Ecto neural progenitor cell (in vitro differentiated cells): ENCODE measurements at places on chromosomes 11 and 22.
A peak's percentile ranks its signal among the peaks of the same experiment; 100 is the strongest.

GRCh38 chr11:72724851-72725723 is 27.1 kb downstream of the ARAP1 start:
- DNase-seq: peak; percentile 80

GRCh38 chr11:100467821-100468508 is 219.1 kb upstream of the ARHGAP42 start:
- no peak for DNase-seq

- DNase-seq: no peak
Observed at GRCh38 chr22:28819253-28820096, 19.1 kb upstream of the XBP1 start.

DNA sequence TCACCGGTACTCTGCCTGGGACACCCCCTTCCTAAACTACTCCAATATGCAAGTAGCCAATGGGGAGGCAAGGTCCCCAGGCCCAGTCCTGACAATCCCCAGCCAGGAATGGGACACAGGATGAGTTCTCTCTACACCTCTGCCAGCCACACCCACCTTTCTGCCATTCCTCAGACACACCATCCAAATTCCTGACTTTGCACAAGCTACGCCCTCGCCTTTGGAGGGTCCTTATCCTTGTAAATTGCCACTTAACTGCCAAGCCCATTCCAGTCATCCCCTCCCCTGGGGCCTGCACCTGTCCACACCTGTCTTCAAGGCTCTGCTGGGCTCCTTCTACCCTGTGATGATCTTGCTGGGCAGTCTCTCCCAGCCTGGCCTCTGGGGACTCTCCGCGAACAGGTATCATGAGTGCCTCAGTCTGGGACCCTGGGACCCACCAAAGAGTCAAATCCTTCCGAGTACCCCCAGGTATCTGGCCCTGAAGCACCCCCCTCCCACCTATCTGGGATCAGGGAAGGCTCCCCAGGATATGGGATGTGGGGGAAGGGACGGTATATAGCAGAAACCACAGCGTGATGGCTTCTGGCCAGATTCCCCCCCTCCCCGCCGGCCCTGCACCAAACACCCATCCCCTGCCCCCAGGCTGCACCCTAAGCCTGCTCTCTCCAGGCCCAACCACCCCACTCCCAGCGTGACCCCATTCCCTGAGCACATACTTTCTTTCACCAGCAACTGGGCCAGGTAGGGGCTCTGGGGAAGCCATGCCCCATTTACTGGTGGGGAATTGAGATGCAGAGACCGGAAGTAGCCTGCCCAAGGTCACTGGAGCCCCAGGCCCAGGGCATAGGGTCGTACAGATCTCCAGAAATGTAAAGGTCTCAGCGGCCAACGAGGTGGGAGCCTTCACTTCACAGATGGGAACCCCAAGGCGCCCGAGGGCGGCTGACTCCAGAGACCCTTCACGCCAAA is 806 bp downstream of the ARAP1 start:
- DNase-seq: no peak

GRCh38 chr11:86124251-86125233 is 55.7 kb upstream of the PICALM start:
- no peak for DNase-seq

DNA sequence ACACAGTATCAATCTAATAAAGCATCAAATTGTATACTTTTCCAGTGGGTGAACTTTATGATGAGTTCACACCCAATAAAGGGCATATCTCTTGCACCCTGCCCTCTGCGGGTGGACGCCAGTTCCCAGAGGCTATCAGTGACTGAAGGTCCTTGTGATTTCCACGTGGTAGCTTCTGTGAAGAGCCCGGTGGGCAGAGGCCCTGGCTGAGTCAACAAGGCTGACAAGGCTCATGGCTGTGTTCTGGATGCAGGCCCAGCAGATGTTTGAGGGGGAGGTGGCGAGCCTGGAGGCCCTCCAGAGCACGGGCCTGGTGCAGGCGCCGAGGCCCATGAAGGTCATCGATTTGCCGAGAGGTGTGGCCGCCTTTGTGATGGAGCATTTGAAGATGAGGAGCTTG is 71.4 kb downstream of the PIWIL3 start:
- DNase-seq: no peak

GRCh38 chr11:44483919-44484610 is 81.4 kb upstream of the CD82 start:
- DNase-seq: peak; percentile 57

DNA sequence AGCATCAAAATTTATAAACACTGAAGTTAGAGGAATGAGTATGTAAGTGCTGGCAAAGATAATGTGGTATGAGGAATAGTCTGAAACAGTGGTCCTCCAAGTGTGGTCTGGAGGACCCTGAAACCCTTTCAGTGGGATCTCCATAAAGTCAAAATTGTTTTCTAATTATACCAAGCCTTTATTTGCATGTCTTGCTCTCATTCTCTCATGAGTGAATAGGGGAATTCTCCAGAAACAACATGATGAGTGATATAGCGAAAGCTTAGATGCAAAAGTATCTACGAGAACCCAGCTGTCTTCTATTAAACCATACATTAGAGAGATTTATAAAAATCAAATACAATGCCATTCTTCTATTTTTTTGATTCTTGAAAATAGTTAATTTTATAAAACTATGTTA is 145.0 kb upstream of the RAG2 start:
- no peak for DNase-seq

GRCh38 chr11:120908461-120909181 is 115.3 kb upstream of the TBCEL start:
- DNase-seq: no peak

DNA sequence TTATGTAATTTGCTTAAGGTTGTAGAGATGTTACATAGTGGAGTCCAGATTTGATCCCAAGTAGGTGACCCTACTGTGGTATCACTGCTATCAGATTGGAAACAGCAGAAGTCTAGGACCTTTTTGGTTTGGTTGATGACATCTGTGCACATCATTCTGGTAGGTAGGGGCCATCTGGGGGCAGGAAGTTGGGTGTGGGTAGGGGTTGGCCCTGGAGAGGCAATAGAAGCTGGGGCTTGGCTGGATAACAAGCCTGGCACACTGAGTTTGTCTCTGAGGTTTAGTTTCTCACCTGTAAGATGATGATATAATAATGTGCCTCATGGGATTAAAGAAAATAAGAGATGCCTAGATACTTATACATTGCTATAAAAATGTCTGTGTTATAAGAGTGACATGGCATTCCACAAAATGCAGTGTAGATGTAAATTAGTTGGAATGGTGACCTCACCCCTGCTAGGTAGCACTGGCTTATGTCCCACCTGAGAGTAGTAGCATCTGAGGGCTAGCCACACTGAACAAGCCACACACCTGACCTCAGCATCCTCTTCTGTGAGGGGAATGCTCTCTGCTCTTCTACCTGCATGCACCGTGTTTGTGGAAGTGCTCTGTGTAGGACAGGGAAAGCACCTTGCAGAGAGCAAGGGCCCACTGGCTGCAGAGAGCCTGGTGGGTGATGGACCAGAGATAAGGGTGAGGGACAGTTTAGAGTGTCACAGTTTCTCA is 36.9 kb downstream of the PTPRJ start:
- DNase-seq: no peak

DNA sequence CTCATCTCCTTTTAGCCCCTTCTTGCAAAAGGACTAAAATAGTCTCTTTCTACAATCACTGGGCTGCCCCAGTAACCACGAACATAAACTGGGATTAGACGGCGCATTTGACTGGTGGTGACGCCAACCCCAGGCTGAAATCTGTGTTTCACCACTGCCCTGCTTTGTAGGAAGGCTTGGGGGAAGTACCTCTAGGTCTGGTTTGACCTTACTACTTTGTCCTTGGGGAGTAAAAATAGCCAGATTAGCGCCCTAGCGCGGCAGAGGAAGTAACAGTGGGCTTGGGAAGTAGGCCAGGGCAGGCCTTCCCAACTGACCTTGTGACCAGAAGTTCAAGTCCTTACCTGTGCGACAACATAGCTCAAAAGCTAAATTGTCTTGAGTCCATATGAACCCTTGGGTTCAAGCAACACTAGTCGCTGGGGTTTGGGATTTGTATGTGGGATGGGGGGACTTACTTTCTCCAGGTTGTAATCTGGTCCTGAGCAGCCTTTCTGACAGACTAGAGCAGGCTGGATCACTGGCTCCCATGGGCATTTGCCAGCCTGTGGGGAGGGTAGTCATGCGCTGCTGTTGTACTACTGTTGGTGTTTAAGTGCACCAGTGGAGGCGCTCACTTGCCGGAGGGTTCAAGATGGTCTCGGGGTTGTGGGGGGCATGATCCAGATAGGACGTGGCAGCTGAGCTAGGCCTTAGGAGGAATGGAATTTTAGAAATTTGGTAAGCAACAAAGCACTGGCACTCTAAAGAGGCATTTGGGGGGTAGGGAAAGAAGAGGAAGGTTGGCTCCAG is 953 bp upstream of the PACS1 start:
- DNase-seq: peak; percentile 65

DNA sequence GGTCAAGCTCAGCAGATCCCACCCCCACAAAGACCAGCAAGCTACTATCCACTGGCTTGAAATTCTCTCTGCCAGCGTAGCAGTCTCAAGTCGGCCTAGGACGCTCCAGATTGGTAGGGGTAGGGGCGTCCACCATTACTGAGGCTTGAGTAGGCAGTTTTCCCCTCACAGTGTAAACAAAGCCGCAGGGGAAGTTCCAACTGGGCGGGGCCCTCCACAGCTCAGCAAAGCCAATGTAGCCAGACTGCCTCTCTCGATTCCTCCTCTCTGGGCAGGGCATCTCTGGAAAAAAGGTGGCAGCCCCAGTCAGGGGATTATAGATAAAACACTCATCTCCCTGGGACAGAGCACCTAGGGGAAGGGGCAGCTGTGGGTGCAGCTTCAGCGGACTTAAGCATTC is 1064.9 kb upstream of the TENM4 start:
- DNase-seq: no peak

GRCh38 chr11:113942256-113942655 is 32.7 kb upstream of the HTR3A start:
- DNase-seq: no peak

GRCh38 chr11:94922321-94923003 is 50.9 kb downstream of the CWC15 start:
- no peak for DNase-seq

DNA sequence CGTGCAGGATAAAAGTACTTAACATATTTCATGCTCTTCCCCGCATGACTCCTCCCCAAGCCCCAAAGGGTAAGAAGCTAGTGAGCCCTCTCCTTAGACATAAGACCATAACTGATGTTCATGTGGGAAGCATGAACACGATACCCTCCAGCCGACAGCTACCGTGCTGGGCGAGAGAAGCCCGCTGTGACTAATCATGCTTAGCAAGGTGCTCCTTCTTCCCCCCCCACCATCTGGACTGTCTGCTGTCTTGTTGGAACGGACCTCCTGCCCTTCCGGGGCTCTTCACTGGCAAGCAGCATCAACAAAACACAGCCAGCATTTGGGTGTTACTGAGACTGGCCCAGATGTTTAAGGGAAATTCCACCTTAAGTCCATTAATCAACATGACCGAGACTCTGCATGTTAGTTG is 200.6 kb downstream of the DBX1 start:
- no peak for DNase-seq

DNA sequence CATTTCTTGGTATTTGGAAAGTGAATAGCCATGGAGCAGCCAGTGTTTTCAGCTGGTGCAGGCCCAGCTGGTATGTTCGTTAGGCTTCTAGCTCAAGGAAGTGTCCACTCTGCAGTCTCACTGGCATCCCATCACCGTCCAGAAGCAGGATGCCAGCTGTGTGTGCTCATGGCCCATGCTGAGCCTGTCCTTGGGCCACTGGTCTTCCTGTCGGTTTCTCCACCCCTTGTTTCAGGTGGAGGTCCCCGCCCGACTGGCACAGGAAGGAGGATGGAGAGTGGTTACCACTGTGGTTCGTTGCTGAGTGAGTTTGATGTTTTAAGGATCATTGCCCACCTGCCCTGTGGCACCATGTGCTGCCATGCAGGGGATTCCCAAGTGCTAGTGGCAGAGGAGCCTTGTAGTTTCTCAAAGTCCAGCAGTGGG is 63.7 kb downstream of the MED15 start:
- no peak for DNase-seq

GRCh38 chr11:59206635-59207034 is 6.1 kb downstream of the MPEG1 start:
- peak; percentile 67 for DNase-seq
